ENCODE measurements at places on chromosomes 1 and 21.
A peak's percentile ranks its signal among the peaks of the same experiment; 100 is the strongest.

DNA sequence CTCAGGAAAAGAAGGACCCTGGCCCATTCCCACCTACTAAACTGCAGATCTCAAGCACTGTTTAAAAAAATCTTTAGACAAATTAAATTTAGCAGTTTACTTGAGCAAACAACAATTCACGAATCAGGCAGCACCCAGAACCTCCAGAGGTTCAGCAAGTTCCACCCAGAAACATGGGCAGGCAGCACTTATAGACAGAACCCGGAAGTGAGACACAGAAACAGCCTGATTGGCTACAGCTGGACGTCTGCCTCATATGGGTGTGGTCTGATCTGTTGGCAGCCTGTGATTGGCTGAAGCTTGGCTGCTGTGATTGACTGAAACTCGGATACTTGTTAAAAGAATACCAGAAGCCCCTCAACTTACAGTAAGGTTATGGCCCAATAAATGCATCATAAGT lies 34.7 kb upstream of the COL6A2 start:
- DNase-seq = no peak

DNA sequence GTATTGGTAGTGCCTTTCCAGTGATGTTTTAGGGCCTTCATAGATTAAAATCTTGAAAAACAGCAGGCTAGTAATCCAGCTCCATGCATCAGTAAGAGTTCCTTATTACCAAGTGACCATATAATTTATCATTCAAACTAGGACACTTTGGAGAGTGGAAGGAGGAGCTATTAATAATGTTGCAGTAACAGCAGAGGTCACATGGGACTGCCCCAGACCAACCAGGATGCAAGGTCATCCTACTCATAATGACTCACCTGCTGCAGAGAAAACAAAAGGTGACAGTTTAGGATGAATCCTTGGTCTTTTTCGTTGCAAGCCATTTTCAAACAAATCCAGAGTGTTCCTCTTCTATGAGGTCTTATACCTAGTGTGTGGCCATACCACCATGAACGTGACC lies 187.4 kb downstream of the NUF2 start:
- no peak for DNase-seq

GRCh38 chr1:118949315-118949714 lies 38.8 kb downstream of the TBX15 start:
- no peak for DNase-seq

GRCh38 chr21:36735201-36735515 lies 36.2 kb downstream of the SIM2 start:
- no peak for DNase-seq

GRCh38 chr1:198481661-198482060 lies 58.8 kb downstream of the ATP6V1G3 start:
- DNase-seq = no peak

- DNase-seq = no peak
These were observed 43.7 kb downstream of the BACH1 start for GRCh38 chr21:29342363-29342957.

DNA sequence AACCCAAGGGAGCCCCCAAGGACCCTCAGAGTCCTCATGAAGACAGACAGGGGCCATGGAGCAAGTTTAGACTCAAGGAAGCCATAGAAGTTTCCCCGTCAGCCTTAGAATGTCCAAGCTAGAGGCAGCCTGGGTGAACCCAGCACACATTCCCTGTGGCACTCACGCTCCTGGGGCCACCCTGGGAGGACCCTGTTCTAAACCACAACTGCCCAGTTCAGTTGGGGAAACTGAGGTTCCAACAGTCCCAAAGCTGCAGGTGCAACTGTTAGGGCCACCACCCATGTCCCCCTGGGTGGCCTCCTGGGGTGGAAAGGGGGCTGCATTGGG lies 9.3 kb downstream of the WNT3A start:
- no peak for DNase-seq

DNA sequence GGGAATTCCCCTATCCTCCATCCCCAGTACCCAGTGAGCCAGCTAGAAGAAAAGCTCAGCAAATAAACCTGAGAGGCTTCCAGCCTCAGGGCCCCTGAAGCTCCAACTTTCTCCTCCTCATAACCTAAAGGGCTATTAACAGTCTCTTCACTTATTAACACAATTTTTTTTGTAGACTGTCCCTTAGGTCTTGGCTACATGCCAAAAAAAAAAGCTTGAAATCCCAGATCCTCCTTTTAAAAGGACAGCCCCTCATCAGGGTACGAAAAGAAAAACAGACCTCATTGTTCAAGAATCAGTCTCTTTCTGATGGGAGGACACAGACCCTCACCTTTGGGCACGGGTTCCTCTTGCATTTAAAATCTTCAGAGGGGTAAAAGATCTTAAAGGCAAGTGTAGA lies 72.8 kb upstream of the CD1D start:
- DNase-seq = no peak

- no peak for DNase-seq
These were observed 496 bp upstream of the TNNI1 start for GRCh38 chr1:201422026-201422425.

- DNase-seq = no peak
These were observed 145.3 kb downstream of the PCBP3 start for GRCh38 chr21:45788637-45789506.

- no peak for DNase-seq
These were observed 40.0 kb downstream of the ACOT7 start for GRCh38 chr1:6353619-6353954.

- no peak for DNase-seq
These were observed 22.4 kb upstream of the PADI2 start for GRCh38 chr1:17141441-17142197.

DNA sequence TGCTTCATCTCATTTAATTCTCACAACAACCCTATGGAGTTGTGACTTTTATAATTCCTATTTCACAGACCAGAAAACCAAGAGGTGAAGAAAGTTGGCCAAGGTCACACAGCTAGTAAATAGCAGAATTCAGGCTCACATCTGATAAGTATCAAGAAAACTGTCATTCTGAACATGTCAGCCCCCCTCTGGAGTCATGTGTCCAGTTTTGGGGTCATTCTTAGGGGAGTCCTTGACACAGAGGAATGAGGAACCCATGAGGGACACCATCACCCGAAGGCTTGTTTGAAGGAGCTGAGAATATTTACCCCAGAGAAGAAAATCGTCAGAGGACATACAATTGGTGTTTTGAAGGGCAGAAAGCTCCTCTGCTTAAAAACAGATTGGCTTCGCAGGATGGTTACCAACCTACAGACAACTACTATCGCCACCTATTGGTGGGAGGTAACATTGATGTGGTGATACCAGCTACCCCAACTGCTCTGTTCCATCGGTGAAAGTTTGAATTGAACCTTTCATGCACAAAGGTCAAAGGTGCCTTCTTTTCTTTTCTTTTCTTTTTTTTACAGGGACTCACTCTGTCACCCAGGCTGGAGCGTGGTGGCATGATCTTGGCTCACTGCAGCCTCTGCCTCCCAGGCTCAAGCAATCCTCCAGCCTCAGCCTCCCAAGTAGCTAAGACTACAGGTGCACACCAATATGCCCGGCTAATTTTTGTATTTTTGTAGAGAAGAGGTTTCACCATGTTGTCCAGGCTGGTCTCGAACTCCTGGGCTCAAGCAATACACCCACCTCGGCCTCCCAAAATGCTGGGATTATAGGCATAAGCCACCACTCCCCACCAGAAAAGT lies 31.3 kb downstream of the NCMAP start:
- peak; percentile 28 for DNase-seq

DNA sequence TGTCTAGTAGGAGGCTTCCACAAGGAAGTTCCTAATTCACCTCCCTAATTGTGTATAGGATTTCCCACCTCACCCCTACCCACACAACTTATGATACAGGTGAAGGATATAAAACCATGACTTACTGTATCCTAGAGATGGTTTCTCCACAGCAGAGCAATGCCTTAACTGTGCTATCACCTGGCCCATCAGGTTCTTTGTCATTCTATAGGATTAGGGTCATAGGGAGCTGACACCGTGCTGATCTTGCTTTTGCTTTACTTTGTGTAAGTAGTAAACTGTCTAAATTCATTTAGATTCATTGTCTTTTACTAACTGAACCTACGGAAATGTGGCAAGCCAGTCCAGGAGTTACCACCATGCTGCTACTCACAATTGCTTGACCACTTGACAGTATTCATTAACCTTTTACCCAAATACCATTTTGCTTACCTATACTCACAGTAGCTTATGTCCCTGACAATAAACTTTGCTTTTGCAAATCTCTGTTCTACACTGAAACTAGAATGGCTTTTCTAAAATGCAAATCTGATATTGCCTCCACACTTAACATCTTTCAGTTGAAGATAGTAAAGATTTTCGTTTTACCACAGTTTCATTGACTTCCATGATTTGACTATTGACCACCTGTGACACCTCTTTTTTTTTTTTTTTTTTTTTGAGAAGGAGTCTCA lies 147.6 kb downstream of the IFI44 start:
- no peak for DNase-seq

- no peak for DNase-seq
These were observed 592 bp downstream of the AGRN start for GRCh38 chr1:1020415-1021009.

DNA sequence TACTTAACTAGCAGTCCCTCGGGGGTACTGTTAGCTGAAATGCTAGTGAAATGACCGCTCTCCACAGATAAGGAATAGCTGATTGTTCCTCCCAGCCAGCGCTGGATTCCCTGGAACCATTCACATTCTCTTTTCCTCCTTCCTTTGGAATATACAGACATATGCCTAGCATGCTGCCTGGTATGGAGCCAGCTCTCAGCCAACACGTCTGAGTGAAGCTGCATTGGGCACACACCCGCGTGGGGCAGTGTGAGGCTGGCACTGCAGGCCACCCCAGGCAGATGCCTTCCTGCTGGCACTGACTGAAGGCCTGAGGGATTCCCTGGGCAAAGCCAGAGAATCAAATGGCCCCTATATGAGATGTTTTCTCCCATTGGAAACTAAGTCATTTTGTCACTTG lies 66.7 kb downstream of the TLR5 start:
- no peak for DNase-seq

GRCh38 chr21:26127918-26128317 lies 42.7 kb downstream of the APP start:
- DNase-seq = no peak

GRCh38 chr1:164671323-164671965 lies 112.5 kb downstream of the PBX1 start:
- DNase-seq = no peak

- no peak for DNase-seq
These were observed 1352.0 kb upstream of the B3GALT2 start for GRCh38 chr1:194538453-194538852.

GRCh38 chr1:180123463-180123936 lies 31.2 kb upstream of the QSOX1 start:
- DNase-seq = no peak

GRCh38 chr1:87173231-87173630 lies 155.4 kb upstream of the LMO4 start:
- no peak for DNase-seq

DNA sequence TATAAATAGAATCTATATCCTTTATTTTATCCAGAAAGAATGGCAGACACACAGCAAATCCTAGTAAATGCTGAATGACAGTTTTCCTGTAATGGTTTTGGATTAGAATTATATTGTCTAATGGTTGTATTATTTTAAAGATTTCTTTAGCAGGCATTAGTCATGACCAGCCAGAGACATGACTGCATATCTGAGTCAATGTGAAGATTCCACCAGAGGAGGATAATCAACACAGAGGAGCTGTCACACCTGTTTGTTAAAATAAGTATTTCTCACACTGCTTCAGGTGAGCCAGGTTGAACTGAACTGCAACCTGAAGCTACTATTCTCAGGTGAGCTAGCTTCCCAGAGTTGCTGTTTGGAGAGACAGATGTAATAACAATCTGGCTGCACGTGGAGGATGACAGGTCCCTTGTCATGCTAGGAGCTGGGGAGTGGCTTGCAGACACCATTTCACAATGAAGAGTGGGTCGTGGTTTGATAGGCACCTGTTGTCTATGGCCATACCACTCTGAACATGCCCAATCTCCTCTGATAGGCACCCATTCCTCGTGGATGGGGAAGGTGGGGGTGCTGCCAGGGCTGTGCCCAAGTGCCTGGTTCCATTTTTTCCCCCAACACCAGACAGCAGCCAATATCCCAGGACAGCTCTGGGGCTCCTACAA lies 94.3 kb downstream of the KCNJ6 start:
- no peak for DNase-seq

DNA sequence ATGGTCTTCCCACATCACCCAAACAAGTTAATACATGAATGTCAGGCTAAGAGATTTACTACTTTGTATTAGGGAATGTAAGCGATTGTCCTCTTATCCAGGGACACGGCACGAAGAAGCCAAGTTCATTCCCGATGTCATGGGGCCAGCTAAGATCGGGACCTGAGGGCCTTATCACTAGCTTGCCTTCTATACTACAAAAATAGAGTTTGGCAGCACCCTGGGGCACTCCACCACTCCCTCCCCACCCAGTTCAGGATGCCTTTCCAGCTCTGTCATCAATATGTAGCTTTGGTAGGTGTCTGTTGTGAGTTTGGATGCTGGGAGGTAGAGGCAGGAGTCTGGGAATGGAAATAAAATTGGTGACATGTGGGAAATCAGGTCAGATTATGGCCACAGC lies 197.5 kb downstream of the ATG4C start:
- DNase-seq = no peak

DNA sequence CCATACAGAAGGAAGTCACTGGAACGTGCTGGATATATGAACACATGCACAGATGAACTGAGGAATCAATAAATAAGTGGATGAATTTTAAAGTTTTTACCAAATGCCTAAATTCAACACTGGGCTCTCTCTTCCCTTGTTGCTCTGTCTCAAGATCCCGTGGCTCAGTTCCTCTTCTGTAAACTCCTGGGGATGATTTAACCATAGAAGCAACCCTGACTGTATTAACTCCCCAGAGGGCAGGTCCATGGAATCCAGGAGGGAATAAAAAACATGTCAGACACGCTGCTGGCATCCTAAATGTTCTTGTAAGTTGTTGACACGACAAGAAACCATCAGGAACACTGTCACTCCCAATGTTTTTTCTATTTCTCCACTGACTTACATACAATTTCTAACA lies 45.3 kb upstream of the GPR157 start:
- no peak for DNase-seq

GRCh38 chr1:246078126-246078887 lies 428.8 kb downstream of the SMYD3 start:
- DNase-seq = no peak

GRCh38 chr1:244065063-244065793 lies 14.1 kb downstream of the ZBTB18 start:
- DNase-seq = no peak

DNA sequence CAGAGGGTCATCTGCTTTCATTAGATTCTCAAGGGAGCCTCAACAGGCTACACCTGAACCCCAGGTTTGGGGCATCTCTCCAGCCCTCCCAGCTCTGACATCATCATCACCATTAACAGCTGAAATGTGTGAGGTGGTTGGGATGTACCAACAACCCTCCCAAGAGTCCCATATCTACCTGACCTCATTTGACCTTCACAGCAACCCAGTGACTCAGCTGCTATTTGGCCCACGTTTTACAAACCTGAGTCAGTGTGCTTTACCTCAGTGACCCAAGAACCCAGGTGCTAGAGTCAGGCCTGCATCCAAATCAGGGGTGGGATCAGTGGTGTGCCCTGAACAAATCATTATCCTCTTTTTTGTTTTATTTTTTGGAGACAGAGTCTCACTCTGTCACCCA lies 53.3 kb upstream of the TINAGL1 start:
- no peak for DNase-seq

- DNase-seq = no peak
These were observed 104.1 kb upstream of the HNRNPU start for GRCh38 chr1:244968471-244968871.
